BE2C (cell line): ENCODE measurements at places on chromosomes 11 and 22.

DNA sequence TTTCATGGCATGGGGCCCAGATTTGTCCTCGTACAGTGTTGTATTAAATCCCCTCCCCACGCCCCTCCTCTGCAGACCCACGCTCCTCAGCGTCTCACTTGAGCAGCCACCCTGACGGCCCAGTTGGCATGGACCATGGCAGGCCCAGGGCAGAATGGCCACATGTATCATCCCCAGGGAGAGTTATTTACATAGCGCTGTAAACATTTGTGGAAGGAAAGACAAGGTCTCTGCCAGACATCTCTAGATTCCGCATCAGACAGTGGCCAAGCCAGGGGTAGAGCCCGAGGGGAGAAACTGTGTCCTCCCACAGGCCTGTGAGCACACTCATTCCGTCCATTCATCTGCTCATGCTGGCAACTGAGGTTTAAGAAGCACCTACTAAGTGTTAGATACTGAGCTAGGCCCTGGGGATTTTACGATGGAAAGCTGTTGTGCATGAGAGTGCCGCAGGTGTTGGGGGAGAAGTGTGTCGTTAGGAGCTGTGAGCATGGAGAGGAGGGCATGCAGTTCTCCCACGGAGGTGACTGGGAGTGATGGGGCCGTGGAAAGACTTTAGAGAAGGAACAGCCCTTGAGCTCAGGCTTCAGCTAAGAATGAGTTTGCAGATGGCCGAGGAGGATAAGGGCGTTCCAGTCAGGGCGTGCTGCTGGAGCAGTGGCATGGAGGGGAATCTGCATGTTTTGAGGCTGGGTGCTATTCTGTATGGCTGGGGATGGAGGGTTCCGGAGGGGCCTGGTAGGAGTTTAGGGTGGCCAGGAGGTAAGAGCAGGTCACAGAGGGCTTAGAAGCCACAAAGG is 94.9 kb downstream of the GRIK4 start:
- no peak for DNase-seq

GRCh38 chr11:34585735-34586487 is 35.0 kb upstream of the EHF start:
- no peak for DNase-seq

GRCh38 chr22:19579880-19580279 is 55.7 kb upstream of the CLDN5 start:
- DNase-seq: no peak

DNA sequence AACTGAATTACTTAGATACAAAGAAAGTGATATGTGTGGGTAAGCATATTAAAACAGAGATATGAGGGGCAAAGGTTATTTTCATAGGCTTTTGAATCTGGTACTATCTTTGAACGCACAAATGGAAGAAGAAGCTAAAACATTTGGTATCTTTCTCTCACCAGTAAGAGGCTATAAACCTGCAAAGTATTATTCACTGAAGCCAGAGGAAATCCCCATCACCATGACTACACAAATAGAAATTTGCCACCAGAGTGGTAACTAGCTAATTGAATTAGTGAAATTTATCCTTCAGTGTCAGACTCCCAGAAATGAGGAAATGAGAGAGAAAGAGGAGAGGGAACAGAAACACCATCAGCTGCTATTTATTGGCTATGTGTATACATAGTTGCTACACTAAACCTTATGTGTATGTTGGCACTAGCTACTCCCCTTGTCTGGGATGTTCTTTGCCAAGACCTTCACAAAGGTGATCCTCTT is 503.4 kb downstream of the DLG2 start:
- no peak for DNase-seq

- no peak for DNase-seq
Measured at GRCh38 chr11:130426837-130427341, 1.5 kb downstream of the ADAMTS8 start.
